ENCODE measurements at places on chromosomes 12 and 14.

DNA sequence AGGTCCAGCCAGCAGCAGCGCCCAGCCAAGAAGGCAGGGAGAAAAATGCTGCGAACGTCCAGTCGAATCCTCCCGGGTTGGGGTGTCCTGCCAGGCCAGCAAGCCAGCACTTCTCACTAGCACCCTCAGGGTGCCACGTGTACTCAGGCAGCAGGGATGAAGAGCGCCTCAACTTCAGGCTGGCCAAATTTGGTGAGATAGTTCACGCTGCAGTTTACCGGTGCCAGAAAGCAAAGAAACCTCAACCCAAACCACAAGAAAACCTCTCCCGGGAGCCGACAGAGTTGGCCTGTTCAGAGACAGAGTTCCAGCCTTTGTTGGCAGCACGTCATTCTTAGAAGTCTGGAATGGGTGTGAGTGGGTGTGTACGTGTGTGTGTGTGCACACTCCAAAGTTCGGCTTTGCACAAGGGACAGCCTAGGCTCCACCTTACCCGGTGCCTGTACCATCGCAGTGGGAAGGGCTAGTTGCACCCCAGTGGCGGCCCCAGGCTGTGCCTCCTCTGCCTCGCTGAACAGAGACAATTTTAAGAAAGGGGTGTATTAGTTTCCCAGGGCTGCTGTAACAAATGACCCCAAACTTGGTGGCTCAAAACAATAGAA, 42.1 kb downstream of the ELK3 start:
- no peak for DNase-seq

GRCh38 chr14:96616161-96616721, 114.1 kb downstream of the PAPOLA start:
- no peak for DNase-seq

- DNase-seq, result no peak
Observed at GRCh38 chr14:100857233-100857922, 31.5 kb downstream of the MEG3 start.

DNA sequence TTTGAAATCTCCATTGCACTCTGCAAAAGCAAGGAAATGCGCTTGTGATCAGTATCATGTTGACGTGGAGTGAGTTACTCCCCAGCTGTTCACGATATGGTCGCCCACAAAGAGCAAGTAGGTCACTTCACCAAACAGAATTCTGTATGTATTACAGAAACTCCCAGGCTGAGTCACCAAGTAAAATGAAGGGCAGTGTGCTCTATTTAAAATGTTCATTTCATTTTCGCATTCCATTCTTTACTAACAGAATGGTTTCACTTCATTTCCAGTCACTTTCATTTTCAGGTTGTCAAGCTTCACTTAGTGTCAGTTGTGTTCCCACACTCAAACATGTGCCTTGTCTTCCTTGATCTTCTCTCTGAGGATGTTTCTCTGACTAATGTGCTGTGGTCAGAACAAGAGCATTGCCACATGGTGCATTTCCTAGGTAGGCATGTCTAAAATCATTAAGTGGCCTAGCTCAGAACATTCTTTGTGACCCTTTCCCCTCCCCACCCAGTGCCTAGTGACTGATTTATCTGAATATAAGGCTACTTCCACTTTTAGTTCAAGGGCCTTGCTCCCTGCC, 391.2 kb downstream of the RAD51B start:
- peak; percentile 87 for DNase-seq

DNA sequence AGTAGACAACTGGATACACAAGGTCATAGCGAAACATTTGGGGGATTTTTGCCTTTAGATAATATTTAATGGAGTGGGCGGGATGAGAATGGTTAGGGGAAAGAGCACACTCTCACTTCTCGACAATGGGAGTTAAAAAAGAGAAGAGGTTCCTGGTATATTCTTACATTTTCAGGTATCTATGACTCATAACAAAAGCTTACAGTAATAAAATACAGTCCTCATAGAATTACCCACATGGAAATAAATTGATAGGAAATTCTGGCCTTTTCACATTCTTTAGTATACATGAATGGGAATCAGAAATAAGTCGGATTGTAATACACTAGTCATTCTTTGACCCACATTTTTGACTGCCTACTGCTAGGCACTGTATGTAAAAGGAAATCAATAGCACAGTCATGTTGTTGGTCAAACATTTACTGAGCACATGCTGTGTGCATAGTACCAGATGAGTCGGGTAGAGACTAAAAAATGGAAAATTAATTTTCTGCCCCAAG, 8.2 kb upstream of the CRADD start:
- no peak for DNase-seq

DNA sequence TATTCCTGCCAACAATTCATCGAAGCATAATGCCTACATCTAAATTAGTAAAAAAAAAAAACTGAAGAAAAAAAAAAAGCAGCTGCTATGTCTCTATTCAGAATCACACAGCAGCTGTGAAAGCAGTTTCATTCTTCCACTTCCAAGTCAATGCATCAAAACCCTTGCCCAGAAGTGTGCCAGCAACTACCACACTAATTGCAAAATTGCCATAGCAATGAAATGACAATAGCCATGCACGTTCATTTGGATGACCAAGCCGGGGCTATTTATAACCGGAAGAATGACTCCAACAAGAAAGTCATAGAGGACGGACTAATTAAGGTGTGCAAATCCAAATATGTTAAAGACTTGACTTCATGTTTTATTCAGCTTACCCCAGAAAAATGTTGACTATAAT, 42.5 kb downstream of the SLC2A13 start:
- DNase-seq, result peak; percentile 8

GRCh38 chr12:52125476-52125900, 46.0 kb downstream of the SMIM41 start:
- no peak for DNase-seq

GRCh38 chr12:68222326-68222725, 3.3 kb downstream of the IL26 start:
- no peak for DNase-seq

DNA sequence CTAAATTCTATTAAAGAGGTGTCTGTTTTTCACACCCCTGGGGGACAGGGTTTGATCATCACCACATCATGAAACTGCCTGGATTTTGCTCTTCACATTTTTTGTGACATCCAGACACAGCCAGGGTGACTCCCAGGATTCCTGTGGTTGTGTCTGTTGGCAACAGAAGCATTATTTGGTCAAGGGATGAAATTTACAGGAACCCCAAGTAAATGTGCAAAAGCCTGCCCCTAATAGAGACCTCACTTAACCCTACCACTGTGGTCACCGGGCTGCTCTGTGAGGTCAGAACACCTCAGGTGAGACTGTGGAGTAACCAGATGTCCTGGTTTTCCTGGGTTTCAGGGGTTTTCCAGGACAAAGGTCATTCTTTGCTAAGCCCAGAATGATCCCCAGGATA, 103.8 kb downstream of the DAD1 start:
- no peak for DNase-seq

GRCh38 chr12:32559434-32559833, 119.7 kb upstream of the DNM1L start:
- no peak for DNase-seq

DNA sequence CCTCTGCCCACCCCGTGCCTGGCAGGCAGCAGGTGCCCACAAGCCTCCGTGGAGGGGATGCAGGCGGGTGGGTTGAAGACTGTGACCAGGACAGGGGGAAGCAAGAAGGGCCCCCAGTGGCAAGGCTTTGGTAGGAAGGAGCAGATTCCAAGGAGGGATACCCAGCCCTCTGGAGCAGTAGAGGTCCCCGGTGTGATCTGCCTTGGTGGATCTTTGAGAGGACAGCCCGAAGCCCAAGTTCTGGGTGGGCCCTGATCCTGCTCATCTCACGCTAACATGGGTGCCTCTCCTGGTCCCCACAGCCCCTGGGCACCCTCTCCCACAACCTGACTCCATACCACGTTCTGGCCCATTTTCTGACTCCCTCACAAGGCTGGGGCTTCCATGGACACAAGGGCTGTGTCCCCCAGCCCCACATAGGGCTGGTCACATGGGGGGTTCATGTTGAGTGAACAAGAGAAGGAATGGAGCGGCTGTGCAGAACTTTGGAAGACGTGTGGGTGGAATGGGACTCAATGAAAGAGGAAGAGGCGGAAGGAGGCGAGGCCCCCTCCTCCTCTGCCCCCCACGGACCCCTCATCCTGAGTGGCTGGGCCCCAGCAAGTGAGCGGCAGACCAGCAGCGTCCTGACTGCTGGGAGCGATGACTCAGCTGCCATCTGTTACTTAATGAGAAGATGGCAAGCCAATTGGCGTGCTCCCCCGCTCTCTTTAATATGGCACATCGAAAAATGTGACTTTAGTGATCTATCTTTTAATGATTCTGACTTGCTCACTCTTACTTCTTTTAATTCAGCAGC, 77.0 kb upstream of the BCL11B start:
- no peak for DNase-seq
